ENCODE measurements at places on chromosomes 12 and 14.

- DNase-seq: no peak
Observed at GRCh38 chr12:120944645-120945217, 33.6 kb upstream of the HNF1A start.

DNA sequence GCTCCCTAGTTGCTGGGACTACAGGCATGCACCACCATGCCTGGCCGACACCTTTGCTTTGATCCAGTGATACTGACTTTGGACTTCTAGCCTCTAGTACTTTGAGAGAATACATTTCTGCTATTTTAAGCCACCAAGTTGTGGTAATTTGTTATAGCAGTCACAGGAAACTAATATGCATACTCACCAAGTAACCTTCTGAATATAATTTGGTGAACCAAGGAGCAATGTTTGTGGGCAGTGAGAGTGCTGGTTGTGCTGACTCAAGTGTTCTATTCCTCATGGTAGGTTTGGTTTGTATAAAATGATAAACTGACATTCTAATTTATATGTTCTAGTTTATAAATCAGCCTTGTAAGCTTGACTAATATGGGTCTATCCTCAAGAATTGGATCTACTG is 42.4 kb upstream of the MMP19 start:
- DNase-seq: no peak

- DNase-seq: no peak
Observed at GRCh38 chr14:30339311-30339901, 219.6 kb upstream of the G2E3 start.

DNA sequence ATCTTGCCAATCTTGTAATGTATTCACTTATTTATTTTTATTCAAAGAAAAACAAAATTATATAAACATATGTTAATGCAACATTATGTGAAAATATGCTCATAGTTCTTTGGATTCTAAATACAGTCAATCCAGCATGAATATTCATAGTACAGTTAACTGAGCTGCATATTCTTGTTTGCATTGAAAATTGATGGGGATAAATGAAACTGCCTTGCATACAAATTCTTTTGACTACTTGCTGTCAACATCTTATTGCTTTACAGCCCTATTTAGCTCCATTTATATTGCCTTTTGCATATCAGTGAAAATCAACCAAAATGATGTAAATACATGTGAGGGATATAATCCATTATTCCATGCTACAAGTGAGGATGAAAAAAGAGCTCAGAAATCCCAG is 135.3 kb downstream of the CCER1 start:
- no peak for DNase-seq

DNA sequence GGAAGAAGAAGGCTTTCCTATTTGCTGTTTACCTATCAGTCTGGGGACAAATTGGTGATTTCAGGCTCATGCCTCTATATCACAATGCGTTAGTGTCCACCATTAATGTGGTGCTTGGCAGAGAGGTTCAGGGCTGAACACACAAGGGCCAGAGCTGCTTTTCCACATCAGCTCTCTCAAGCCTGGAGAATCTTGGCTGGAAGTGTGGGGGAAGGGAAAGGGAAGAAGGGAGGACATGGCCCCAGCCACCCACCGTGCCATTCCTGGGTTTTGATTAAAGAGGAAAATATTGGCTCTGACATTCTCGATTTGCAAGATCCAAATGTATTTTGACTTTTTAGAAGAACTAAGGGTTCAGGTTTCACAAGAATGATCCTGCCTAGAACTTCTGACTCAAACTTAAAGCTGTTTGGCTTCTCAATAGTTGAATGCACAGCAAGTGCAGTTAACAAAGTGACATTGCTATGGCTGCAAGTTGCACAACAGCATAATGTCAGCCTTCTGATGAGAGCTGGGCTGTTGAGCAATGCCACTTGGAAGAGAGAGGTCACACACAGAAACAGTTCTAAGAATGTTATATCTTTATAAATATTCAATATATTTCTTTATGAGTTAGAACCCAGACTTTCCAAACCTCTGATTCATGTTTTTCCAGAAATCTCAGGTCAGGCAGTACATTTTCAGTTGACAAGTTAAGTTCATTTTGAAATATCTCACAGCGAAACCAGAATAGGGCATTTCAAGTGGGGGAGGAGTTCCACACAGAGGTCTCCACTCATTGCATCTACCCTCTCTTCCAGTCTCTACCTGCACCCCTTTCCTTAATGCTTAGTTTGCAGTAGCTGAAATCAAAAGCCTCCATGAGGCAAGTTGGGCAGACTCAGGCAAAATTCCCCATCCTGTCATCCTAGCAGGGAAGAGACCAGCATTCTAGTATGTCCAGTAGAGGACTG is 25.3 kb downstream of the IGF1 start:
- no peak for DNase-seq

DNA sequence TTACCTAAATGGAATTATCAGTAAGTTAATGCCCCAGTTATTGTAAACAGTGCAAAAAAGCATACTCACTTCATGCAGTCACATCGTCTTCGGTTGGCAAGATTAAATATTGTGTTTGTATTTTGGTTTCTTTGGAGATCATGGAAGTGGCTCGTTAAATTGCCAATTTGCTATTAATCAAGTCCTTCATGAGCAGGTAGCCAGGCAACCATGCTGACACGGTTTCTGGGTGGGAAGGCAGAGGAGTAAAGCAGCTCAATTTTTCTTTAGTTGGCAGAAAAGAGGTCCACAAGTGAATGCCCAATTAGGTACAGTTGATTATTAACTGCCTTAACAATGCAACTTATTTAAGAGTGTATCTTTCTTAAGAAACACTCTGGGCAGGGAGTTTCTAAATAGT is 43.9 kb downstream of the PPP4R3A start:
- no peak for DNase-seq

DNA sequence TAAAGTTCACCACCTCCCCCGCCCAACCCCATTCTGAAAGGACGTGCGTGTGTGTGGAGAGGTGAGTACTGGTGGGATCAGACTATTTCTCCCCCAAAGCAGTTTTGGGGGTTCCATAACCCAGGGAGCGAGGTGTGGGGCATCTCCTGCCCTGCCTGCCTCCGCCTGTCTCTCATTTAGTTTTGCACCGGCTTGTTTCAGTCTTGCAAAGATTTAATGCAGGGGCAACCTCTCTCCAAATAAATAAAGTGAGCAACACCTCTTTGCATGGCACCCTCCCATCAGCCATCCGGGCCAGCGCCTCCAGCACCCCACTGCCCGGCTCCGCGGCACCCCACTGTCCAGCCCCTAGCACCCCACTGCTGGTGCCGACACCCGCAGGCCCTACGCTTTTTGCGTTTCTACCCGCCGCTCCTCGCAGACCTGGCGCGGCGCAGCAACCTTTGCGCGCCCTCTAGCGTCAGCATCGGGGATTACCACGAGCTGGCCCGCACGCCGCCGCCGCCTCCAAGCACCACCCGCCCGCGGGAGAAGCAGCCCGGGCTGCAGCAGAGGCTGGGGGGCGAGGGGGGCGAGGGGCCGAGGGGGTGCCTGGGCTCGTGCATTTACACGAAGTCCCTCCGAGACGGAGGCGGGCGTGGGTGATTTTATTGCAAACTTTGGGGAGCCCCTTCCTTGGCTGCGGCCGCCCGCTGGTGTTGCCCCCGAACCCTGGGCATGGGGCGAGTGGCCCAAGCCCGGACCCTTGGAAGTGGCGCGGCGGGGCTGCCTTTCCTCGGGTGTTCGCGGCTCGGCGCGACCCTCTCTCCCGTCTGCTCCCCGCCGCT is 55.8 kb upstream of the VRK1 start:
- no peak for DNase-seq

GRCh38 chr14:104047761-104048160 is 37.7 kb upstream of the ASPG start:
- DNase-seq: no peak

DNA sequence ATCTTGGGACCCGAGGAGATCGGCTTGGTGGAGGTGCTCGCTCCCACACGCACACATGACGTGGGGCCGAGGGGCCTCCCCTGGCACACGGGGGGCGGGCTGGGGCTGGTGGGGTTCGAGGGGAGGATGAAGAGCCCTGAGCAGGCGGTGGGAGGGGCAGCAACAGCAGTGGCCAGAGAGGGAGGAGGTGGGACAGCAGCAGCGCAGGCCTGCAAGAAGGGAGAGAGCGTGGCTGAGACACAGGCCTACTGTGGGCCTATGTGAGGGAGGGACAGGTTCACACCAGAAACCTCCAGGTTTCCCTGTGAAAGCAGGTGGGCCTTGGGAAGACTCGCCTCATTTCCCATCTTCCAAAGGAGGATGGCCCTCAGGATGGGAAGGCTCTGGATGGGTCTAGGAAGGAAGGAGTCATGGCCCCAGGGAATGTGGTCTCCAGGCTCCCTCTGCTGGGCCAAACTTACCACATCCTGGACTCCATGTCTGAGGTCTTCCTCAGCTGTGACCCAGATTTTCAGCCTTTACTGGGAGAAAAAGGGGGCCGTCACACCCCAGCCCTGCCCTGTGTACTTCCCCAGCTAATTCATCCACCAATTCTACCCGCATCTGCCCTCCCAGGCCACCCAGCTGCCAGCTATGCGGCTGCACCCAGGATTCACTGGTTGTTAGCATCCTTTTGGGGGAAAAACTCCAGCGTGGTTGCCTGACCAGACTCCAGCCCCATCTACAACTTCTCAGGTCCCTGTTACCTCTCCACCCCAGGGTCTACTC is 2.8 kb downstream of the PIANP start:
- no peak for DNase-seq

DNA sequence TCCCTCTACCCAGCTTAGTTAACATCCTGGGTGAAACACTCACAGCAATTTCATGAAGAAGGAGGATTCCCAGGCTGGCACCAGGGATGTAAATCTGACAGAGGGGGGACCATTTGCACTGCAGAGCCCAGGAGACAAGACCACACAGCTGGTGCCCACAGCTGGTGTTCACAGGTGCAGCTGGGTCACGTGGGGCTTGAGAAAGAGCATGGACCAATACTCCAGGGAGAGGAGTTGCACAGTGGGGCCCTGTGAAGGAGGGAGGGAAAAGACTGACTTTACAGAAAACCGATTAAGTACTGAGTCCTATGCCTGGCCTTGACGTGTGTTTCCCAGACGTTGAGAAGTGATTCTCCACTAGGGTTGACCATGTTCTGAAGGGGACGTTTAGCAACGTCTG is 1316.7 kb upstream of the TMEM132C start:
- DNase-seq: no peak

GRCh38 chr12:13120413-13120812 is 16.9 kb upstream of the GSG1 start:
- DNase-seq: no peak

DNA sequence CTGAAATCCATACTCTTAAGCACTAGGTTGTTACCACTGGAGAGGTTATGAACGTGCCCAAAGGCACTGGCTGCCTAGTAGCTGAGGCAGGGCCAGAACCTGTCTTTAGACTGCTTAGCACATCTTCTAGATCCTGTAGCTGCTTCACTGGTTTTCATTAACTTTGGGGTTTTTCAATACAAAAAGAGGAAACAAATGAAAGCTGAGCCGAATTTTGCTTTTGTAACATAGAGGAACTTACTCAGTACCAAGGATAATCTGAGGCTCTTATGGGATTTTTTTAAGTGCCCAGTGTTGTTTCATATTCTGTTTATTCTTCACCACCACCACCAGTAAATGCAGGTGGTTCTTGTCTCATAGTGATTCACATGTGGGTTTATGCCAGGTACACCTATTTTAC is 396.1 kb downstream of the RAD51B start:
- DNase-seq: no peak

DNA sequence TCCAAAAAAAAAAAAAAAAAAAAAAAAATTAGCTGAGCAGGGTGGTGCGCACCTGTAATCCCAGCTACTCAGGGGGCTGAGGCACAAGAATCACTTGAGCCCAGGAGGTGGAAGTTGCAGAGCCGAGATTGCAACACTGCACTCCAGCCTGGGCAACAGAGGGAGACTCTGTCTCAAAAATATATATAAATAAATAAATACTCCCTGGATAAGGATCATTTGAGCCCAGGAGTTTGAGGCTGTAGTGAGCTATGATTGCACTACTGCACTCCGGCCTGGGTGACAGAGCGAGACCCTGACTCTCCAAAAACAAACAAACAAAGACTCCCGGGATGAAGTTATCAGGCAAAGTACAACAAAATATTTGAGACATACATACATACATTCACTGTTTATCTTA is 3.3 kb upstream of the NAA25 start:
- no peak for DNase-seq

- no peak for DNase-seq
Observed at GRCh38 chr12:69204191-69204590, 35.2 kb upstream of the CPSF6 start.

GRCh38 chr12:124469193-124469888 is 98.1 kb downstream of the NCOR2 start:
- DNase-seq: no peak

- DNase-seq: no peak
Observed at GRCh38 chr14:98290596-98290995, 981.4 kb downstream of the BCL11B start.

DNA sequence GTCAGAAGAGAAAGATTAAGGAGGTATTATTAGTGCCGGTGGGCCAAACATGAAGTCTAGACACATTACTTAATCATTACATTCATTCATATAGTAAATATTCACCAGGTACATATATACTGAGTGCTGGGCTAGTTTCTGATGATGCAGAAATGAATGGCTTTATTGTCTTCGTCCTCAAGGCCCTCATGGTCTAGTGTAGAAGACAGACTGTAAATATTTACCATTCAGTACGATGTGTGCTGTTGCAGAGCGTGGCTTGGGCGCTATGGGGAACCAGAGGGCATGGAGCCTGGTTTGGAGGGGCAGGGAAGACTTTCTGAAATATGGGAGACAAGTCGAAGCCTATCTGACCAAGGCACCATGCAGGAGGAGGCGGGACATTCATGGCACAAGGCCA is 37.0 kb upstream of the TCL1B start:
- no peak for DNase-seq

DNA sequence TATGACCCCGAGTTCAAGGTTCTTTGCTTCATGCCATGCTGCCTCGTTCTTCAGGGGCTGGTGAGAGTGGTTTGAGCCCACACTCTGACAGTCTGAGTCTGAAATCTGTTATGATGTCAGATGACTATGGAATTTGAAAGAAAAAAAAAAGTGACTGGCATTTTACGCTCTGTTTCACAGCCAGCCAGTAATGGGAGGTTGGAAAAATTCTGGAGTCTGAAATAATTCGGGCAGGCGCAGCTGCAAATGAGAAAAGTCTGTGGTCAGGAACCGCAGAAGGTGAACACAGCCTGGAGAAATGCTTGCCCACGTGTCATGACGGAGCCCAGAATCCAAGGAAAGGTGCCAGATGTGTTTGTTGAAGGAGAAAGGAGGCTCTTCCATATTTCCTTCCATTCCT is 269.8 kb upstream of the PWP1 start:
- no peak for DNase-seq

DNA sequence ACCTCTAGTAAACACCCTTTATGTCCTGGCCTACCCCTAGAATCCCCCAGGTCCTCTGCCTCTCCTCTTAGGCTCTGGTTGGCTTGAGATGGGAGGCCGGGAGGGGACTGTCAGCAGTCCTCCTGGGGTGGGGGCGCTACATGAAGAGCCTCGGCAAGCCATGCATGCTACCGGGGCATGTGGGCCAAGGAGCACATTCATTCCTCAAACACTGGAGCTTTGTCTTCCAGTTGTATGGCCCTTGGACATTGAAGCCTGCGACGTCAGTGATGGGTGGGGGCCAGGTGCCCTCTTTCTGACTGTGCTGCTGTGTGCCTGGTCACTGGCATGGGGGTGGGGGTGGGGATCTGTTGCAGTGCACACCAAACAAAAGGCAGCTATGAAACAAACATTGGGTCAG is 15.8 kb upstream of the CELA1 start:
- DNase-seq: no peak
